ENCODE measurements at places on chromosomes 1 and 21.

- no peak for DNase-seq
Measured at GRCh38 chr1:216518844-216519627, 95.8 kb upstream of the USH2A start.

DNA sequence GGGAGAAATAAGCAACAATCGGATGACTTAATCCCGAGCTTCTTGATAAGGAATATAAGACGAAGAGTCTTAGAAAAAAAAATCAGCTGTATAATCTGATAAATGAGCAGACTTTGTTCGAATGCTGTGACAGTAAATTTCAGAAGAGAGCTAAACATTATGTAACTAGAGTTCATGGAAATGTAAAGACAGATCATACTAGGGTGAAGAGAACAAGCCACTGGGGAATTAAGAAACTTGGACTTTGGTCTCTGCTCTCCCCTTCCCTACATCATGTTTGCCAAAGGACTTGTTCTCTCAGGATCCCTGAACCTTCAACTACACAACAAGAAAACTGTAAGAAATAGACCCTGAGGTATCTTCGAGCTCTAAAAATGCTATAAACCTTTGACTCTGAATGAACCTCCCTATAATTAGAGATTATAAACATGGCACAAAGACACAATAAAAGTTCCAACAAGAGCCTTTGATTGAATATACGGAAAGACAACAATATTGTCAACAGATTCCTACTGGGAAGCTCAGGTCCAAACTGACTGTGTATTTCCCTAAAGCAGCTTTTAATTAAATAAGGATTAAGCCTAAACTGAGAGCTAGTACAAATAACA lies 27.5 kb downstream of the FRRS1 start:
- no peak for DNase-seq

- DNase-seq, result no peak
Measured at GRCh38 chr1:164233149-164233548, 325.8 kb upstream of the PBX1 start.

DNA sequence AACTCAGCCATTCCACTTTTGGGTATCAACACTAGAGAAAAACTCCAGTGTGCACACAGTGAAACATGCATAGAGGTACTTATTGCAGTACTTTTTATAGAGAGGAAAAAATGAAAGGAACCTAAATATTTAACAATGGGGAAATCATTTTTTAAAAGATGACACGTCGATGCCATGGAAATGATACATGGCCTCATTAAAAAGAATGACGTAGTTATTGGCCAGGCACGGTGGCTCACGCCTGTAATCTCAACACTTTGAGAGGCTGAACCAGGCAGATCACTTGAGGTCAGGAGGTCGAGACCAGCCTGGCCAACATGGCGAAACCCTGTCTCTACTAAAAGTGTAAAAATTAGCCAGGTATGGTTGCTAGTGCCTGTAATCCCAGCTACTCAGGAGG lies 42.5 kb downstream of the MATN1 start:
- no peak for DNase-seq
